ENCODE measurements at places on chromosomes 5 and 9.

DNA sequence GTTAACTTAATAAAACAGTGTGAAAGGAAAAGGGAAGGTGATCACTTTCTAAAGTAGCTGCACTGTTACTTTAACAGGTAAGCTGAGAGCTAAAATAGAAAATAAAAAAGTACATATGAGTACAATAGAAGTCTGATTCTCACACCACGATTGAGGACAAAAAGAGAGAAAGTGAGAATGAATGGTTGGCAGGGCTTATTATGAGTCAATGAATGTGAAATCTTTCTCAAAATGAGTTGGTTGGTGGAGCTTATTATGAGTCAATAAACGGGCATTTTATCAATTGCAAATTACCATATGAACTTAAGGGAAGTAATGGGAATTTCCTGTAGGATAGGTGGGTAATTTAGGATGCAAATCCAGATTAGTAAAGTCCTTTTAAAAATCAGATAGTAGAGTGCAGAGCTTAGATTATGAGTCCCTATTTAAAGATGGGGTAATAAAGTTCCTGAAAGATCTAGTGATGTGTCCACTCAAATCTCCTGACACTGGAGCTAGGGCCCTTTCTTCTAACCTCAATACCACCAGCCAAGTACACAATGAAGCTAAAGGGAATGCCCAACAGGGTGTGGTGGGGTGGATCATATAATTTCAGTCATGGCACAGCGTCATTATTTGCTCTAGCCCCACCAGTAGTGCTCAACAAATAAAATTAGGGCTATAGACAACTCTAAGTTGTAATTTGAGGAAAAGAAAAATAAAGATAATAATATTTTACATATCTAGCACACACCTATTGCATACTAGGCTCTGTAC is 21.1 kb upstream of the TLR4 start:
- no peak for DNase-seq

GRCh38 chr5:171521219-171521633 is 101.8 kb downstream of the FGF18 start:
- peak; percentile 94 for DNase-seq

GRCh38 chr9:81906671-81907070 is 21.6 kb upstream of the SPATA31D4 start:
- DNase-seq: no peak

DNA sequence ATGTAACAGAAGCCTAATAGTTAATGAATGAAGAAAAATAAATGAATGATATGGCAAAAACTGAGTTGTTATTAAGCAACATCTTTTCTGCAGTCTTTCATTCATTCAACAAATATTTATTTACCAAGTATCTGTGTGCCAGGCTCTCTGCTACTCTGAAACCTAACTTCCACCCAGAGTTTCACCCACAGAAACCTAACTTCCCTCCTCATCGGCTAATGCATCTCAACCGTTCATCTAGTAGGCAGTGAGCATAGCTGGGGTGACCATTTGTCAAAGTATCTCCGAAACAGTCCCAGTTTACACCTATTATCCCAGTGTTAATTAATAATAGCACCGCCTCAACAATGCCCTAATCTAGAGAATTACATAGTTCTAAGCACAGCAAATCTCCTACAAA is 1.5 kb downstream of the TTC39B start:
- no peak for DNase-seq

- DNase-seq: no peak
Observed at GRCh38 chr5:115402822-115403577, 106.5 kb upstream of the CCDC112 start.

DNA sequence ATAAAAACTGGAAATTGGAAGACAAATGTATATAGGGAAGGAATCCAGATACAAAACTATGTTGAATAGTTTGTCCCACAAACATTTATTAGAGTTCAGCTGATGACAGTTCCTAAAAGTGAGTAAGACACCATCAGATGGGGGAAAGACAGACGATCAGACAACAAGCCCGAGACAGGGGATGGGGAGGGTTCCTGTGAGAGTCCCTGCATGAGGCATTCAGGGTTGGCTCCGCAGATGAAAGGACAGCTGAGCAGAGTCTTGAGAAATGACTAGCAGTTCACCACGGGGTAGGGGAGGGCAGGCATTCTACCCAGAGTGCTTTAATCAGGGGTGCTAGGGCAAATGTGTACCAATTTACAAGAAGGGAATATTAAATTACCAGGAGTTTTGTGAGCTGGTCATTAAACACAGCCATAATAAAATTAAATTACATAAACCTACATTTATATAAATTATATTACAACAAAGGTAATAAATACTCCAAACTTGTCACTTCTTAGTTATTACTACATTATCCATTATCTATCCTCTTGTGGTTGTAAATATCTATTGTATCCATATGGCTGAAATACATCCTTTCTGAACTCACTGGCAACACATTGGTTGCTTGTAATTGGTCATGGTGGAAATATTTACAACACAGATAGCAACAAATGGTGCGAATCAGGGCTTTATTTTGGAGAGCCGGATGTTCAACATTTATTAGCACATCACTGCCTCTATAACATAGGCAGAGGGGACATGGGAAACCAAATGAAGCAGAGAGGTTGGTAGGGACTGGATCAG is 27.8 kb downstream of the TNFSF15 start:
- DNase-seq: no peak

DNA sequence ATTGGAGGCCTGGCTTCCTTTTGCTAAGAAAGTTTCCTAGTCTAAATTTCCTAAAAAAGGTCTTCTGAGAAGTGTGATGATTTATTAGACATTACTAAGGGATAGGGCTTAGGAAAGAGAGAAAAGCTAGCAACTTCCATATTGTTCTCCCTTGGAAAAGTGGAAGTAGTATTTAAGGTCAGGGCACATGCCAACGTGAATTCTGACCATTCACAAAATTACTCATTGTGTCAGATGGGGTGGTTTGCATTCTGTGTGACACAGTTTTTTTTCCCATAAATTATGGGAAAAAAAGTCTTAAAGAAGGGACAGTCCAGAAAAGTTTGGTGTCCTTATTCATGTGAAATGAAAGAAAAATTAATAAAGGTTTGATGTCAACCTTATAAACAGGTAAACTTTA is 110.0 kb upstream of the ARRDC3 start:
- DNase-seq: no peak

DNA sequence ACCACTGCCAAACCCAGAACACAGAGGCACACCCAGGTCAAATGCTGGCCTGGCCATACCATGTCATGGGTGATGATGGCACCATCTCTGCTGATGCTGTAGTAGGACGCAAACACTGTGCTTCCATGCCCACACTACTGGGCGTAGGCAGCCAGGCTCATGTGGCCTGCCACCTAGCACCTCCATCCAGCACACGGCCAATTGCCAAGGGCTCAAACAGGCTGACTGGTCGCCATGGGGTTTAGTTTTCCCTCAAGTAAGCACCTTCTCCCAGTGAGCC is 39.4 kb downstream of the BICD2 start:
- DNase-seq: no peak

- DNase-seq: peak; percentile 32
Observed at GRCh38 chr5:97554977-97555643, 372.1 kb upstream of the RIOK2 start.

DNA sequence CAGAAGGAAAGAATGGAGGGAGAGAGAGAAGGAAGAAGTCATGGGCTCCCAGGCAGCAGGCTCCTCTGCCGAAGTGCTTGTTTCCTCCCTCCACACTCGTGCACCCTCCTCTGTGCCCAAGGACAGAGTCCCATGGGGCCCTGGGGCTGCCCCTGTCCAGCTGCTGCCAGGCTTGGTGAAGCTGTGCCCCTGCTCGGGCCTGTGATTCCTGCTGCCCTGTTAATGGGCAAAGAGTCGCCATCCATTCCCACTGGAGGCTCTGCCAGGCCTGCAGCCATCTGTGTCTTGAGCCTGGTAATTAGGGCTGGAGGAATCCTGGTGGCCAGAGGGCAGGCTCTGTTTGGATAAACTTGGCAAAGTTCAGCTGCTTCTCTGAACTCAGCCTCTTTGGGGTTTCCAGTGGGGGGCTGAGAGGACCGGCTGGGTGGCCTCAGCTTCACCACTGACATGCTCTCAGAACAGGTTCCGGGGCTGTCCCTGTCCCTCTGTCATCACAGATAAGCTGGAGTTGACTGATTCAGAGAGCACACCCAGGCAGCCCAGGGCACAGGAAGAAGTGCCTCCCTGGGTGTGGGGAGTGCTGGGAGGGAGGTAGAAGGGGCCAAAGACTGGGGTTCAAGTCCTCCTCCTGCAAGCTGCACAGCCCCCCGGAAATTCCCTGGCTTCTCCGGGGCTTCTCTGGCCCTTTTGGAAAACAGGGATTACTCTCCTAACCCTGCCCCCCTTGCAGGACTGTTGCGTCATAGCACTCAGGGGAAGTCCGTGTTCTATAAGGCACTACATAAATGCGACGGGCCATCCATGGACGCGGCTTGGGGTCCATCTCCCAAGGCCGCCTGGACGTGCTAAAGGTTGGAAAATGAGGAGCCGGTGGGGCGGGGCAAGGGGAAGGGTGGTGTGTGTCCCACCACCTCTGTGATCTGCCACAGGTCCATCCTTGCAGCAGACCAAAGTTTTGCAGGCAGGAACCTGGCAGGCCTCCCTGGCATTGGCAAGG is 154.8 kb downstream of the PAX5 start:
- no peak for DNase-seq

GRCh38 chr9:13920557-13920956 is 393.4 kb downstream of the NFIB start:
- DNase-seq: no peak

GRCh38 chr9:102479191-102479590 is 515.9 kb upstream of the CYLC2 start:
- DNase-seq: no peak

- peak; percentile 62 for DNase-seq
Observed at GRCh38 chr9:136339173-136339957, 12.0 kb downstream of the GPSM1 start.

DNA sequence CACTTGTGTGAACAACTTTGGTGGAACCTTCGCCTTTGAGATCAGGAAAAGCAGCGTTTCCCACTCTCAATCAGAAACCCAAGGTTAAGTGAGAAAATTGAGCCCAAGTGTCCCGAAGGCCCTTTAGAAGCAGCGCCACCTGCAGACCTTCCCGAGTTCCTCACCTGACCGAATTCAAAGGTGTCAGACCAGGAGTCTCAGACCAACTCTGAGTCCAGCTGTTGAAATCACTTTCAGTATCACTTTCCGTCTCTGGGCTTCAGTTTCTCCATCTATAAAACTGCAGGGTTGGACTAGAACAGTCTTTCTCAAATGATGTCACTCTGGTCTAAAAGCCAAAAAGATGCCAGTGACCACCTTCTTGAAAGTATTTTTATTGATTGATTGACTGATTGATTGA is 31.7 kb upstream of the GRHPR start:
- DNase-seq: no peak

GRCh38 chr9:21141427-21141882 is at the start of gene IFNW1:
Gene IFNW1, minus strand, starts transcription at chr9:21141832. Its CDS starts 262 bp downstream, at chr9:21141570.
- DNase-seq: no peak
